AG08396 (cell line): ENCODE measurements at places on chromosomes 6 and 20.
A peak's percentile ranks its signal among the peaks of the same experiment; 100 is the strongest.

DNA sequence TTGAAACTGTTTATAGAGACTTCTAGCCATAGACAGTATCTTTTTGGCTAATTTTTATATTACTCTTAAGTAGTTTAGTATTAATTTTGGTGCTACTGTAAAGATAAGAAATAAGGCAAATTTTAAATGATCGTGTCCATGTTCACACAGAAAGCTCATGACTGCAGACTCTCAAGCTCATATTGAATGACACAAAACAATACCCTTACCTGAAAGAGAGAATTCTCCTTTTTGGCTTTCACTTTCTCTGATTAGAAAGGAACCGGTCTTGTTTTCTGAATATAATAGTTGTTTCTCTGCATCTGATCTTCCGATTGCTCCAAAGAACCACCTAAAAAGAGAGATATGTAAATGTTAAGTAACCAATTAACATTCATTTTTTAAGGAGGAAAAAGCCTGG is 57.0 kb downstream of the FRK start:
- no peak for DNase-seq

- DNase-seq, result no peak
These were observed 270.3 kb downstream of the LAMA2 start for GRCh38 chr6:129153257-129153656.

- no peak for DNase-seq
These were observed 1.2 kb upstream of the PHACTR2 start for GRCh38 chr6:143676437-143677045.

GRCh38 chr6:106272287-106272686 is 53.3 kb downstream of the ATG5 start:
- no peak for DNase-seq

DNA sequence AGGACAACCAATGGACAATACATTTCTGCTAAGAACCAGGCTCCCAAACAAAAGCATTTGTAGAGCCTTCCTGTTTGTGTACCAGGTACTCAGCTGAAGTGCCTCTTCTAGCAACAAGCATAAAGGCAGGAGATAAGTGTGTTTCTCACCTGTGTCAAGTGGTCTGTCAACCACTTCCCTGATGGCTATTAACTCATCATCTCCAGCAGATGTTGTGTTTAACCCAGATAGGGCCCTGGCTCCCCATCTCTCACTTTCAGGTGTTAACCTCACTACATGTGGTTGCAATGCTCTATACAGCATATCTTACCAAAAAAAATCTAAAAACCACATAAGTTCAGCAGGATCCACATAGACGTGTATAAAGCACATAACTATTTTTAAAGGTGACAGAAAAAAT is 9.6 kb upstream of the IL17A start:
- no peak for DNase-seq

DNA sequence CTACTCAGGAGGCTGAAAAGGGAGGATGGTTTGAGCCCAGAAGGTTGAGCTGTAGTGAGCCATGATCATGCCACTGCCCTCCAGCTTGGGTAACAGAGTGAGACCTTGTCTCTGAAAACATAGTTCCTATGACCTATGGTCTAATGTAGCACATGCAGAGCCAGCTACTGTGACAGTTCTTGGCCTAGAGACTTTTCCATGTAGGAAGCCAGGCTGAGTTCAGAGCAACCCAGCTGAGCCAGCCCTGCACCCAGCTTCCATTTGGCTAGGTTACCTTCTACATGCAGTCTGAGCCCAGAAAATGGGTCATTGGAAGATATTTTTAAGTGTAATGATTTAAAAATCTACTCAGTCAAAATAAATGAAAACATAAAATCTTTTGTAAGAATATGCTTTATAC is 92.8 kb downstream of the FNDC1 start:
- no peak for DNase-seq

DNA sequence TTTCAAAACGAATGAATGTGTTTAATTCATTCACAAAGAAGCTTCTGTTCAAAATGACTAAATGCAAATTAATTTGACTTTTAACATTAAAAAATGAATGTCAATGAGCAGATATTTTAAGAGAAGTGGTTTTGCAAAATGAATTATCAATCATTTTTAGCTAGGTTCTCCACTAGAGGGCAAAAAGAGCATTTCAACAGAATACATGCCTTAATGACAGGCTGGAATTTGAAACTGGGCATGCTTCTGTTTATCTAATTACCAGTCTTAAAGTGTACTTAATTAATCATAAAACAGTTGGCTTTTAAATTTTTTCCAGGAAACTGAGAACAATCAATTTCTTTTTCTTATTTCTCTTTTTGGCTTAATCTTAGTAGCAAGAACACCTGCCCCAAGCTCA is 63.8 kb upstream of the TINAG start:
- peak; percentile 18 for DNase-seq

GRCh38 chr6:12916420-12917136 is 200.0 kb downstream of the PHACTR1 start:
- no peak for DNase-seq

- DNase-seq, result no peak
These were observed 107.5 kb upstream of the PRSS16 start for GRCh38 chr6:27139756-27140579.

- no peak for DNase-seq
These were observed 3.6 kb downstream of the EEF1A2 start for GRCh38 chr20:63495167-63495720.

DNA sequence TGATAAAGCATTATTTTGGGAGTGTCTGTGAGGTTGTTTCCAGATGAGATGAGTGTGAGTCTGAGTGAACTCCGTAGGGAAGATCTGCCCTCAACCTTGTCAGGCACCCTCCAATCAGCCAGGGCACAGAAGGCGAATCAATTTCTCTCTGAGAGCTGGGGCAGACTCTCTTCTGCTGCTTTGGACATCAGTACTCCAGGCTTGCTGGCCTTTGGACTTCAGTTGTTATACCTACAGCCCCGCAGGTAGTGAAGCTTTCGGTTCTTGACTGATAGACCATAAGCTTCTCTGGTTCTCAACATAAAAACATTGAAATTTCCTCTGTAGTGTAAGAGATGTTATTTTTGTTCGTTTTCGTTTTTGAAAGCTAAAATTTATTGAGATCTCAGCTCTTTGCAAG is 71.4 kb downstream of the MAFB start:
- no peak for DNase-seq

DNA sequence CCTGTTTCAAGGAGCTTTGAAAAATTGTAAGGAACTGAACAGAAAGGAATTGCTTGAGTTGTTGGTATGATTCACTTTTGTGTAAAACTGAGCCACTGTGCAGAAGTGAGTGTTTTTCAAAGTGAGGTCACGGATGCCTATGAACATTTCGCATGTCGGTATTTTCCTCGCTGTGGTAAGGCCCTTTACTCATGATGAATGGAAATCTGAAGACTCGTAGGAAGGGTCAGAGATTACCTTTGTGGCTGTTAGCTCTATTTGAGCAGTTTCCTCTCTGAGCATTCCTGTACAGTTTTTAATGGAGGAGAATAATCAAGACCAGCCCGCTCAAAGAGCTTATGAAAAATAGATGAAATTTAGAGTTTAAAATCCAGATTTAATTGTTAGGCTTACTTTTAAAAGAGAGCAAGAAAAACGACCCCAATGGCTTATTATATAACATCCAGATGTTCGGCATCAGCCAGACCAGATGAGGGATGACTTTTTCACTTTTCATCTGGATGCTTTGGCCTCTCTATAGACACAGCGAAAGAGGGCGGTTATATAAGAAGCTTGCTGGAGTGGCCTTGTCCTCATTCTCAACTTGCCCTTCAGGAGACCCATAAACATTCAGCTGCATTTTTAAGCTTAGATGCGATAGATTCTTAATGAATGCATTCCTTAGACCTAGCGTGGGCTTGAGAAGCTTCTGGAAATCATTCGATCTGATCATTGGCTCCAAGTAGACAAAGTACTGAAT is 99.5 kb downstream of the CD83 start:
- DNase-seq, result peak; percentile 34

DNA sequence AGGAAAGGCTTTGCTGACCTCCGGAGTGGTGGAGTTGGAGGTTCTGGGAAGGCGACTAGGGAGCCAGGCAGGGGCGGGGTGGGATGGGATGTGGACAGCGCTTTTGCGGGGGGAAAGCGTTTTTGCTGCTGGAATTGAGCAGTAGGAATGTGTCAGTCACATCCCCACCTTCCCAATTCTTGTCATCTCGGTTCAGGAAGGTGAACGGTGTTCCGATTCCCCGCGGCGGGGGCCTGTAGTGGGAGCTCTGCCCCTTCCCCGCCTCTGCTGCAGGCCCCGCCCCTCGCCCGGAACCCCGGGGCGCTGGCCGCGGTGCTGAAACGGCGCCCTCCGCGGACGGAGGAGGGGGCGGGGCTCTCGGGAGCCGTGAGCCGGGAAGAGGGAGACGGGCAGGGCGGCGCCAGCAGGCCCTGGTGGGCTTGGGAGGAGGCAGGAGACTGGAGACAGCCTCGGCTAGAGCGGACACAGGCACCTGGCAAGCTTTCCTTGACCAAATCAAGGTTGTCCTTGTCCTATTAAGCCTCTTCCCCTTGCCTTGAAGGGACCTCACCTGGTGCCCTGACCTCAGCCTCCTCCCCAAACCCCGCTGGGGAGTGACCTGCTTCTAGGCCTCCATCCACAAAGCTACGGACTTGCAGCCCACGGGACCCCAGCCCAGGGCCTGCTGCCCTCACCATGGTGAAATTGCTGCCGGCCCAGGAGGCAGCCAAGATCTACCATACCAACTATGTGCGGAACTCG is at the start of gene LHFPL5:
TSS of gene LHFPL5 (plus strand) at position 357 of the 741 bp plus-strand sequence. CDS start at position 676, 319 bp downstream.
- DNase-seq, result peak; percentile 86

DNA sequence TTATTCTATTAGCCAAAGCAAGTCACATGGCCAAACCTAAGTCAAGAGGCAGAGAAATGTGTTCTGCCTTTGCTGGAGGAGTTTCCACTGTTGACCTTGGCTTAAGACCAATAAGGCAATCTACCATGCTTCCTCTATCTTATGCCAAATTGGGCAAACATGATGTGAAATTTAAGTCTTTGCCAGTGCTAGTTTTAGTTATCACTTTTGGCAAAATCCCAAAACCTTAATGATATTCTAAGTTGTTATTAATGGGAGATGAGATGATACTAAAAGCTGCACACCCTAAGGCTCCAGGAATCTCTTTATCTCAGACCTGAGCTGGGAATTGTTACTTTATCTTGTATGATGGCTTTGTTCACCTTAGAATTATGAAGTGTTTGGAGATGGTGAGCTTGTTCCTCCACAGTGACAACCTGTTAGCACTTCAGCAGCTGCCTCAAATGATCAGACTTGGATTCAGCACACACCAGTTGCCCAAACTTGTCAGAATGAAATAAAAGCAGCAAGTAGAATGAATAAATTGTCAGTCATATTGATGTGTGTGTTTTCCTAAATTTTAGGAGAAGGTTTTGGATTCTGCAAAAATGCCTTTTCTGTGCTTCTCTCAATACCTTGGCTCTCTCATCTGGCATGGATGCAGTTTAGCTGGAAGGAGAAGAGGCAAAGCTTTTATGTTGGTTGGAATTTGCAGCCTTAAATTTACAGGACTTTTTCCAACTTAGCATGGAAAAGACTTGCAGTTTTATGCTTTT is 49.3 kb downstream of the RIN2 start:
- no peak for DNase-seq

DNA sequence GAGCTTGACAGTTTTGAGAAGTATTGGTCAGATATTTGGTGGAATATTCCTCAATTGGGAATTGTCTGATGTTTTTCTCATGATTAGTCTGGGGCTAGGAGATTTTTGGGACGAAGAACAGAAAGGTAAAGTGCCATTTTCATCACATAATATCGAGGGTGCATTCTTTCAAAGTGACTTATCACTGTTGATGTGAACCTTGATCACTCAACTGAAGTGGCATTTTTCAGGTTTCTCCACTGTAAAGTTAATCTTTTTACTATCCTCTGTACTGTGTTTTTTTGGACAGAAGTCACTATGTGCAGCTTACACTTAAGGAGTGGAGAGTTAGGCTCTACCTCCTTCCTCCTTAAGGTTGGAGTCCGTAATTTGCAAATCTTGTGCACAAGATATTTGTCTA is 39.2 kb downstream of the PTCHD4 start:
- no peak for DNase-seq

GRCh38 chr20:3732327-3733118 is at the start of gene HSPA12B:
HSPA12B (plus strand) TSS chr20:3732685; CDS start chr20:3738675, 5,990 bp downstream.
- DNase-seq, result no peak

GRCh38 chr6:142737368-142738034 is 207.5 kb downstream of the HIVEP2 start:
- DNase-seq, result no peak

GRCh38 chr6:15501826-15502445 is 160.9 kb downstream of the DTNBP1 start:
- DNase-seq, result peak; percentile 44

DNA sequence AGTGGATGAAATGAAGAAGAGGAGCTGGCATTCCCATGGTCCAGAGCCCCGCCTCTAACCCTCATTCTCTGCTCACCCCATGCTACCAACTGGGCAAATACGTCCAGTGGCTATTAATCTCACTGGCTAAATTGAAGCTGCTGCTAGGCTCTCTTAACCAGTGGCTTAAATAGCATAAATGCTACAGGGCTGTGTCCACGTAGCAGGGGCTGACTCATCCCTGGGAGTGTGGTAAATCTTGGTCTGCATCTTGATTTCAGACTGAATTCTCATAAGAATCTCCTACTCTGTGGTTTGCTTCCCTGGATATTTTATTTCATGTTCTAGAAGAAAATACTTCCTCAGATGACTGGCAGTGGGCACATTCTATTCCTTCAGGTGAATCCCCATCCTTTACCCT is 193.1 kb upstream of the ARG1 start:
- DNase-seq, result peak; percentile 20

DNA sequence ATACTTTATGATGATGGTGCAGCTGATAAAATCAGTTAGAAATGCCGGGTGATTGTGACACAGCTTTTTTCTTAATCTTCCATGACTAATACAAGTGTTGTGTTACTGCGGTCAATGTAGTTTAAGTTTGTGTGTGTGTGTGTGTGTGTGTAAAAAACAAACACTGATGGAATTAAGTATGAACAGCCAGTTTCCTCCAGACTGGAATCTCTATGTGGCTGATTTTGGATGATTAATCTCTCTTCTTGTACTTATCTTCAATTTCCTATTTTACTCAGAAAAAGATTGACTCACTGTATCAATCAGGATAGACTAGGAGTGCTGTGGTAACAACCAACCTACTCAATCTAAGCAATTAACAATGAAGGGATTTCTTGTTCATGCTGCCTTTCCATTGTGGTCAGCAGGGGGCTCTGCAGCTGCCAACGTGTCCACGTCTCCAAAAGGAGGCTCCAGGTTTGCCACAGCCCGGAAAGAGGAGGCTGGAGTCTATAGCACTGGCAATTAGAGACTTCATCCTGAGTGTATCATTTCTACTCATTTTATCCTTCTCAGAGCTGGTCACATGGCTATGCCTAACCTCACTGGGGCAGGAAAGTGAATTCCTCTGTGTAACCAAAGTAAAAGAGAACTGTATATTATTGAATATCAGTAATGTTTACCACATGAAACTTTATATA is 107.7 kb downstream of the CD109 start:
- peak; percentile 45 for DNase-seq

- peak; percentile 61 for DNase-seq
These were observed 20.4 kb upstream of the RAB23 start for GRCh38 chr6:57242505-57242904.

DNA sequence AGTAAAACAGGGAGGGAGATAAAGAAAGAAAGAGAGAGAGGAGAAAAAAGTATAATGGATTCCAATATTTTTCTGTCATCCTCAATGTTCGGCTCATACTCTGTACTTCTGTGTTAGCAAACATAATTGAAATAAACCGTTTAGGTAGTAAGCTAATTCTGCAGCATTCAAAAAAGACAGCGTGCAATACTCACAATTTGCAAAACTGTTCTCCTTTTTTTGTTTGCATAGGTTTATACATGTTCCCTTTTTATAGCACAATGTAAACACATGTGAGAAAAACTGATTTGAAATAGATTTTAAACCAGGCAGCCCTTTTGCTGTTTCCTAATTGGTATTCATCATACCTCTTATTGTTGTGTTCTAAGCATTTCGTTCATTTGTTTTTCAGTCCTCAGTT is 188.9 kb downstream of the PLCB1 start:
- no peak for DNase-seq
